Thyroid gland (tissue), 4 donors: ENCODE measurements at places on chromosomes 3 and 15.

GRCh38 chr3:195095035-195095703, 175.8 kb downstream of the XXYLT1 start:
- no peak for DNase-seq

DNA sequence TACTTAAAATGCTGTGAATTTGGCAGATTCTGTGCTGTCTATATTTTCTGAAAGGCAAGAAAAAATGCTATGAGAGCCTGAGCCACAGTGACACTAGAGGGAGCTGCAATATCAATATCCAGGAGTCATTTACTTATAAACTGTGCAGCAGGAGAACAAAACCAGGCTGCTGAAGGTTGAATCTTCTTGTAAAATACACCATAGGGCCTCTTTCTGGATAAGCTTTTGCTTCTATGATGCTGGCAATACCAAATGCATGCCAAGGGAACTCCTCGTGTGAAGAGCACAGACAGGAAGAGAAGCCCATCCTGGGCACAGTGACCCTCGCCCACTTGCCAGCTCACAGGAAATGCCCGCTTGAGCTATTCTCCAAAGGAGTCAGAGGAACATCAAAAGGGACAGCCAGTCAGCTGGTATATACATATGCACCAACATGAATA, 48.0 kb upstream of the TSPAN3 start:
- peak; percentile 42 for DNase-seq

DNA sequence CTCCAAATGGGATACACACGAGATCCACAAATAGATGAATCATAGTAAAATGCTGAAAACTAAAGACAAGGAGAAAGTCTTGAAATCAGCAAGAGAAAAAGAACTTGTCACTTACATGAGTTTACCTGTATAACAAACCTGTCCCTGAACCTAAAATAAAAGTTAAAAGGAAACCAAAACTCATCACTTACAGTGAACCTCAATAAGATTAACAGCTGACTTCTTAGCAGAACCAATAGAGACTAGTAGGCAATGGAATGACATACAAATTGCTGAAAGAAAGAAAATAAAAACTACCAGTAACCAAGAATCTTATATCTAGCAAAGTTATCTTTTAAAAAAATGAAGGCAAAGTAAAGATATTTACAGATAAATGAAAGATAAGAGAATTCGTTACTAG, 27.4 kb downstream of the SEC22A start:
- DNase-seq = no peak

GRCh38 chr3:196321162-196321561, 3.1 kb upstream of the DYNLT2B start:
- no peak for DNase-seq

GRCh38 chr3:106826791-106827311, 550.4 kb upstream of the CCDC54 start:
- no peak for DNase-seq

- no peak for DNase-seq
Measured at GRCh38 chr3:7875925-7876324, 625.7 kb upstream of the LMCD1 start.

- no peak for DNase-seq
Measured at GRCh38 chr15:47383801-47384200, 333.5 kb upstream of the SEMA6D start.

GRCh38 chr3:26259176-26259575, 363.4 kb upstream of the LRRC3B start:
- no peak for DNase-seq

GRCh38 chr15:94297558-94297957, 66.2 kb downstream of the MCTP2 start:
- DNase-seq = no peak

DNA sequence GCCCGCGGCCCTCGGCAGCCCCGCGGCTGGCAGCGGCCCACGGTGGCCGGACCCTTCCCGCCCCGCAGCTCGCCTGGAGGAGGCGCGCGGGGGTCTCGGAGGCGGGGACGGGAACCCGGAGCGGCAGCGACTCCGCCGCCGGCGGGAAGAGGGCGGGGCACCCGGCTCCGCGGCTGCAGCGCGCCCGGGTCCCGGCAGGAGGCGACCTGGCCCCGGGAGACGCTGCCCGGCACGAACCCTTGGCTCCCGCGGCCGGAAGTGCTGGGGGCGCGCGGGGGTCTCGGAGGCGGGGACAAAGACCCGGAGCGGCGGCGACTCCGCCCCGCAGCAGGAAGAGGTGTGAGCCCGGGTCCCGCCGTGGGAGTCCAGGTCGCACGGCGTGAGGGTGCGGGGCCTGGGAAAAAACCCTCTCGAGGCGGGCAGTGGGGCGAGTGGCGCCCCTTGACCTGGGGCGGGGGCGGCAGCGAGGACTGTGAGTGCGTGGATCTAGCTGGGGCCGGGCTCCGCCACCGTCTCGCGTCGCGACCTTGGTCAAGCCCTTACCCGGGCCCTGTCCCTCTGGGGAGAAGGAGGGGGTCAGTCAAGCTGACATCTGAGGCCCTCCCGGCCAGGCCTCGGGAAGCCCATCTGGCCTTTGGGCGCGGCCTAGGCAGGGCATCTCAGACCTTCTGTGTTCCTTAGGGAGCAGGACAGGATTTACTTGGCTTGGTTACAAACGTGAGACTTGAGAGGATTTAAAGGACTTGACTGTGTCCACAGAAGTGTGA, at the start of gene CIB2:
TSS of gene CIB2 (minus strand) at position 151 of the 767 bp plus-strand sequence. CDS start 230 bp downstream, outside the sequence.
- peak; percentile 61 for DNase-seq

GRCh38 chr15:60843482-60843881, 364.5 kb upstream of the ICE2 start:
- no peak for DNase-seq

GRCh38 chr3:105835606-105836005, 33.2 kb downstream of the CBLB start:
- no peak for DNase-seq

- no peak for DNase-seq
Measured at GRCh38 chr3:84601303-84601702, 357.5 kb upstream of the CADM2 start.

- no peak for DNase-seq
Measured at GRCh38 chr3:69199942-69200341, 77.5 kb upstream of the LMOD3 start.

DNA sequence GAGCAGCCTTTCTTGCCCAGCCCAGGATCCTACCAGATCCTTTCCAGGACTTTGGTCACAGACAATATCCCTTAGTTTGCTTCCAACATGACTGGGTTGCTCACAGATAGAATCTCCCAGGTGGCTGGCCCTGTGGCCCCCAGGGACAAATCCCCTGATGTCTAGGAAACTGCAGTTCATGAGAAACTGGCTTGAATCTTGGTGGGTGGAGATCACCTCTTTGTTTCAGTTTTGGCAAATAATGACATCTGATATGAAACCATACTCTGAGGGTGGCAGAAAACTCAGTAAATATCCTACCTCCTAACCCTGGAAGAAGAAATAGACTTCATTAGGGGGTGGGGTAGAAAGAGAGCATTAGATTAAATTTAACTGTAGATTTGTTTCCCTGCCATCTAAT, 44.1 kb upstream of the PFN2 start:
- DNase-seq = no peak

DNA sequence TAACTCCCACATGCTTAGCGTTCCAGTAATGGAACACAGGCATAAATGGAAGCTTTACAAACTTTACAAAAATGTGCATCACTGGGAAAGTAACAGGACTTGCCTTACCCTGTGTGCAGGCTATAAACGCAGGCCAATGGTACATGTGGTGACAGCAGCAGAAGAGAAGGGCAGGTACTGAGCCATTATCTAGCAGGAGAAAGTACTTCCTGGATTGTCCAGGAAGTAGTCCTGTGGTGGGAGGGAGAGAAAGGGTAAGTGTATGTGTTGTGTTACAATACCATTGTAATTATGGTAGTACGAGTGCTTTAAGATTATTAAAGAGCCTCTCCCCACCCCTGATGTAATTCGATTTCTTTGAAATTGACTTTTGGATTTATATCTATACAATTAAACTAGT, 5.3 kb downstream of the ATP1B3 start:
- no peak for DNase-seq

GRCh38 chr3:148863297-148863696, 1.8 kb upstream of the CPA3 start:
- DNase-seq = no peak

- DNase-seq = no peak
Measured at GRCh38 chr3:156691920-156692319, 17.5 kb downstream of the TIPARP start.

DNA sequence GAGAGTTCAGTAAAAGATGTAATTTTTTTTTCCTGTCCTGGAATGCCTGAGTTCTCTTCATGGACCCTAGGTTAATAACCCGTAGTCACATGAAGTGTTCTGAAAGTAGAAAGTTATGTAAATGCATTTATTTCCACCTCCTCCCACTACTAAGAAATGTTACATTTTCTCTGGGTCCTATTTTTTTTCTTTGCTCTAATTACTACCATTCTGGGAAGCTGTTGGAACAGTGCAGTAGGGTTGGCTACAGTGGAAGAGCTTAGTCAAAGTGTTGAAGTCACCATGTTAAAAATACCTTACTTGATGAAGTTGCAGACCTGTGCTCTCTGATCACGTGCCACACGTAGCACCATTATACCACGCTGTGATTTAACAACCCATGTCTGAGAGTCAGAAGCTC, 153.8 kb upstream of the TSC22D2 start:
- no peak for DNase-seq

GRCh38 chr3:64414043-64414442, 188.8 kb upstream of the PRICKLE2 start:
- no peak for DNase-seq
